ENCODE measurements at places on chromosomes 5 and 9. TPM values are rescaled to one million over a fixed set of nuclear protein-coding genes. Genes with fewer than 3 reads are reported as not detected.

CCNJL gene
- 0.15 TPM for total RNA-seq

DNM1 gene
- 86.0 TPM for total RNA-seq

PCDHGA5 gene
- 2.8 TPM for total RNA-seq

MAMDC2 gene
- 3.2 TPM for total RNA-seq

PAEP gene
- not detected for total RNA-seq

FOXD4 gene
- total RNA-seq = 0.17 TPM

RAPGEF6 gene
- 19.4 TPM for total RNA-seq

FBP2 gene
- not detected for total RNA-seq

GFI1B gene
- total RNA-seq = not detected

FGF10 gene
- total RNA-seq = 7.3 TPM

SV2C gene
- not detected for total RNA-seq

GABRA1 gene
- total RNA-seq = not detected

TMEM171 gene
- 1.8 TPM for total RNA-seq

ADAMTS16 gene
- 0.17 TPM for total RNA-seq

PPP2R2B gene
- 0.17 TPM for total RNA-seq

NR2F1 gene
- total RNA-seq = 55.4 TPM

HSPA4 gene
- 129 TPM for total RNA-seq

SEPTIN8 gene
- total RNA-seq = 74.6 TPM

LHX3 gene
- under 0.01 TPM for total RNA-seq

PITX1 gene
- 12.6 TPM for total RNA-seq

ANKDD1B gene
- total RNA-seq = 1.3 TPM

CCL27 gene
- total RNA-seq = 0.15 TPM

PTTG1 gene
- total RNA-seq = 402 TPM

ARAP3 gene
- 4.5 TPM for total RNA-seq

RORB gene
- total RNA-seq = 0.87 TPM

MEIKIN gene
- not detected for total RNA-seq

SLC31A2 gene
- total RNA-seq = 12.2 TPM

CYSTM1 gene
- total RNA-seq = 18.0 TPM

SHC3 gene
- 61.4 TPM for total RNA-seq

ARSI gene
- total RNA-seq = 12.1 TPM

PCDHGA12 gene
- total RNA-seq = 26.0 TPM

PBX3 gene
- 103 TPM for total RNA-seq

PCYOX1L gene
- 5.2 TPM for total RNA-seq

IL3 gene
- not detected for total RNA-seq

WDR38 gene
- total RNA-seq = not detected

SPATA31C1 gene
- total RNA-seq = not detected

IFNB1 gene
- not detected for total RNA-seq

PCA3 gene
- not detected for total RNA-seq

MYO10 gene
- 81.5 TPM for total RNA-seq

FCN2 gene
- not detected for total RNA-seq

GRAMD2B gene
- total RNA-seq = 10.6 TPM

CXCL14 gene
- total RNA-seq = not detected

ELAVL2 gene
- 0.17 TPM for total RNA-seq

ZNF366 gene
- total RNA-seq = not detected

NFIL3 gene
- total RNA-seq = 47.1 TPM

SPINK1 gene
- total RNA-seq = not detected
